NCI-H187 treated with DMSO at 0.1 percent for 48 hours (cell line): ENCODE measurements at places on chromosomes 7 and 10.

GRCh38 chr7:35463176-35463700 lies 209.3 kb upstream of the TBX20 start:
- DNase-seq = no peak

- DNase-seq = no peak
These were observed 257.7 kb upstream of the NFE2L3 start for GRCh38 chr7:25894002-25894901.

DNA sequence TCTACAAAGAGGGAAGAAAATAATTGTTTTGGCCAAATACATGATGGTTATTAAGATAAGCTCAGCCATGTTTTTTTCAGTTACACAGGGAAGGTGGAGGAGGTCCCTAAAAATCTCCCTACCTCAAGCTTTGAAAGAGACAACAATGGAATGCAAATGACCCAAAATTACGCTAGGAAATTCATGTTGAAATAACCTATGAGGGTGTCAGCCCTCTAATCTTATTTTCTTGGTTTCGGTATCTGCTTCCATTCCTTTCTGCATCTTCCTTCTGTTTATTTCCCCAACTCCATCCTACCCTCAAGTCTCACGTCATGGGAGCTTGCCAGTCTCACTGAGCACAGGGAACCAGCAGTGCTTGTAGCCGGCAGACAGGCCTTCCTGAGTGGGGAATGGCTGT lies 40.6 kb upstream of the SMNDC1 start:
- no peak for DNase-seq

DNA sequence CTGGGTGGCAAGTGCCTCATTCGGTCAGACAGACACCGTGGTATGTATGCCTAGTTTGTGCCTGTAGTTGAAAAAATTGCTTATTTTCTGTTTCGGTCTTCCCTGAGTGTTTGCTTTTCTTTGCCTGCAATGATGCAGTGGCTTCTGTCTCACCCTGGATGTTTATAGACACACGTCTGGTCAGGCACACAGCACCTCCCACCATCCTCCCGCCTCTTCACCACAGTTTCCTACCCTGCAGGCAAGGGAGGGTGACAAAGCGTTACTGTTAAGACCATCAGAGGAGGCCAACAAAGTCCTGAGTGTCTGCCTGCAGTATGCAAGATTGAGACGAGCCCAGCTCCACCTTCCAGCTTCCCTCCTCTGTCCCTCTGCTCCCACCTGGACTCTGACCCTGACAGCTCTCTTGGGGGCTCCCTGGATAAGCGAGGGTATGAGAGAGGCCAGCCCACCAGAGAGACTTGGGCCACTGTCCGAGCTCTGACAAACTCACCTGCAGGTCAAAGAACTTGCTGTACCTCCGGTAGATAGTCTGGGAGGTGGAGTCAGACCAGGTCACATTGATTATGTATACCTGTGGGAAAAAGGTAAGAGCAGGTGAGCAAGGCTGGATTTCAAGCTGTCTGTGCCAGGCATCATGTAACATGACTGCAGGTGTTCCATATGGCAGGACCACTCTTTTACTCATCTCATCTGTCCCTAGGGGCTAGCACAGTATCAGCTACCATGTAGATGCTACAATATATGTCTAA lies 54.4 kb downstream of the SH3PXD2A start:
- no peak for DNase-seq

DNA sequence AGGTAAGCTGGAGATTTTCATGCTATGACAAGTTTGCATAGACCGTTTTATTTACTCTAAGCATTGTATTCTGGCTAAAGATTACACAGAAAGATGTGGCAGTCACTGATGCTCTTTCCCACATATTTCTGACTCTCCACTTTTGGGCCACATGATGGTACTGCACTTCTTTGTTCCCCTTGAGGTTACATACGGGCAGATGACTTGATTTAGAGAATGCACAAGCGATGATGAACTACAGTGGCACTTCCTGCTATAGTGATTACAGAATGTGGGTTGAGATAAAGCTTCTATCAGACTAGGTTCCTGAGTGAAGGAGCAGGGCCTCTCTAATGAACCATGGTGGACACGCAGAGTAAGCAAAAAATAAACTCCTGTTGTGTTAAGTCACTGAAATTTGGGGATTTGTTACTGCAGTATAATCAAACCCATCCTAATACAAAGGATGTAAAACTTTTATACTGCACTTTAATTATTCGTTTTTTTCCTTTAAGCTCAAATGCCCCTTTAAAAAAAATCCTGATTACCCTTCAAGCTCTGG lies 177.9 kb downstream of the TAX1BP1 start:
- DNase-seq = no peak

- no peak for DNase-seq
These were observed 116.7 kb upstream of the C10orf90 start for GRCh38 chr10:126787201-126787600.

DNA sequence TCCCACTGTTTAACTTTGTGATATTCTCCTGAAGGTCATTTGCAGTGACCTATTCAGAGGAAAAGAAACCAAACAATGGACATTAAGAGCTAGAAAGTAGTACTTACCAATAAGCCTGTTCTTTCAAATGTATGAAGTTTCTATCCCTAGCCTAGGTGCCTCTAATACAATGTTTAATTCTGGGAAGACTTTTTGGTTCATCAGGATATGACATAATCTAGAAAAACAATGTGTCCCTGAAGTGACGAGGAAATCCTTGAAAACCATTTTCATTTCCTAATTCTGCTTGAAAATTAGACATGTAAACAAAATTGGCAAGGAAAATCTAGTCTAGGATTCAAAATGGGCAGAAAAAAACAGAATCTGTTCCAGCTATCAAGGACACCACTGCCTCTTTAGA lies 36.1 kb downstream of the ARHGAP19 start:
- no peak for DNase-seq

- no peak for DNase-seq
These were observed 52.8 kb downstream of the P4HA1 start for GRCh38 chr10:73043766-73044377.

DNA sequence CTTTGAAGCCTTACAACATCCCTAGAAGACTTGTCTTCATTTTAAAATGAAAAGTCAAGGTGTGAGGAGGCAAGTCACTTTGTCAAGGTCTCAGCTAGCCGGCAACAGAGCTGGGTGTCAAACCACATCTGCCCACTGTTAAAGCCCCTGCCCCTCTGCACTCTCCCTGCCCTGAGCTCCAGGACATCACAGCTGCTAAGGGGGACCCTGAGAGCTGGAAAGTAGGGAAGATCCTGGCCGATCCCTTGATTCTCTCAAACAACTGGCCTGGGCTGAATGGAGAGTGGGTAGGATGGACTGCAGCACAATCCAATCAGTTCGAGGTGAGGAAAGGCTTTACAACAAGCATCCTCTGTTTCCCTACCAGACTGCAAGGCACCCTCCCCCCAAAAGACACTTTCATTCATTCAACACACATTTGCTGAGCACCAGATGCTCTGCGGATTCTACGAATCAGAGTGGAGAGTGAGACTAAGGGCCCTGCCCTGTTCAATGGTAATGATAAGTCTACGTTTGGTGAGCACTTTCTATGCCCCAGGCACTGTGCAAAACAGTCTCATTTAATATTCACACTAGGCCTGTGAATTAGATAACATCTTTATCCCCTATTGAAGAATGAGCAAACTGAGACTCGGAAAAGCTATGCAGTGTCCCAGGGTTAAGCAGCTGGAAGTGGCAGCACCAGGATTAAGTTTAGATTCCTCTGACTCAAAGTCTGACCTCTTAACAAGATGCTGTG lies 148.1 kb downstream of the HERPUD2 start:
- no peak for DNase-seq

DNA sequence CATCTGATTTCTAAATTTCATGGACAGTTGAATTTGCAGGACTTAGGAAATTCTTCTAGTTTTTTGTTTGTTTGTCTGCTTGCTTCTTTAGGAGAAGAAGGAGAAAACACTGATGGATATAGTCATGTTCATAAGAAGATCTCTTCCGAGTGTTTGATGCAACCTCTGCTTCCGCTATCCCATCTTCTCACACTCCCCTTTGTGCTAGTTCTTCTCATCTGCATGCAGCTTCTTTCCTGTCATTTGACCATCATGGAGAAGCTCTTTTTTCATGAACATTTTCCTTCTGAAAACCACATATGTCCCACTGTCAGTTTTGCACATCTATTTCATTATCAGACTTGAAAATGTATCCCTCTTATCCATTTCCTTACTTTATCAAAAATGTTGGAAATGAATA lies 346.9 kb upstream of the PRKCQ start:
- DNase-seq = no peak

DNA sequence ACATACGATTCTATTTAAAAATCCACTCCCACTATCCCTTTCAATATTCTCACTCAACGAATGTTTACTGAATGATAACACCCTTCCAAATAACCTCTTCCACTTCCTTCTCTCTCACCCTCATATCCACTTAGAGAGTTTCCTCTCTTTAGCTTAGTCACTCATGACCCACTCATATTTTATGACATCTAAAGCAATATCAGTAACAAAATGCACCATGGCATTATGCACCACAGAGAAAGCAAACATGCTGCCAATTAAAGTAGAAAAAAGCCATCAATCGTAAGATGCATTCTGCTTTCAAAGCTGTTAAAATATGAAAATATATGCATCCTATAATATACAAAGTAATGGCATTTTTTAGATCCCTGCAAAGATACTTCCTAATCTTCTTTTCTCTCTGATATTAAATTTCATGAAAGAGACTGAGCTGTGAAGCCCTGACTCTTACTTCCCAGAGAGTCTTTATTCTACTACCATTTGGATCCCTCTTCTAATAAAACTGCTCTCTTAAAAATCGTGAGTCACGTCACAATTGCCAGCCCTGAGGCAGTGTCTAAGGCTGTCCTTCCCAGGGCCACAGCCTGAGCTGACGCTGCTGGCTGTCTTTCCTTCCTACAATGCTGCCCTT lies 283.0 kb upstream of the KLF6 start:
- DNase-seq = no peak

- DNase-seq = no peak
These were observed 2.2 kb upstream of the AP1S1 start for GRCh38 chr7:101151908-101152651.

DNA sequence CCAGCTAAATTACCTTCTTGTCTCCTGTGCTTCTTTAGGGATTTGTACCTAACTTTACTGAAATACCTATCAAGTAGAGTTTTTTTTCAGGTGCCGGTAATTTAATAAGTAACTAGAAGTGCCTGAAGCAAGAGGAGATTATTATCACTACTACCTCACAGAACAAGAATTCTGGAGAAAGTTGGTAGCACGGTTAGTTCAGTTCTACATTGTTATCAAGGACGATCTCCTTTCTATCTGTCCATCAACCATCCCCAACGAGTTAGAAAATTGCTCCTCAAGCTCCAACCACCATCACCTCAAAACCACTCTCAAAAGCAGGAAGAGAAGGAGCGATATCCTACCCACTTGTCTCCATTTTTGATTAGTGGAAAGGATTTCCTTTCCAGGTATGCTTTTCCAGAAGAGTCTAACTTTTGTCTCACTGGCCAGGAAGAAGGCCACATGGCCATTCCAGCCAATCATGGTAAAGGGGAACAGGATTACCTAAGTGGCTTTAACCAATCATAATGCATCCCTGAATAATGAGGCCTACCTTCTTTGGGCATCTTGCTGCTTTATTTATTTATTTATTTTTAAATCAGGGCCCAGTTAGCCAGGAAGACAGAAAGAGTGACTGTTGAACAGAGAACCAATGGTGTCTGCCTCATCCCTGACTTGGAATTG lies 265.2 kb downstream of the SNX13 start:
- DNase-seq = no peak

DNA sequence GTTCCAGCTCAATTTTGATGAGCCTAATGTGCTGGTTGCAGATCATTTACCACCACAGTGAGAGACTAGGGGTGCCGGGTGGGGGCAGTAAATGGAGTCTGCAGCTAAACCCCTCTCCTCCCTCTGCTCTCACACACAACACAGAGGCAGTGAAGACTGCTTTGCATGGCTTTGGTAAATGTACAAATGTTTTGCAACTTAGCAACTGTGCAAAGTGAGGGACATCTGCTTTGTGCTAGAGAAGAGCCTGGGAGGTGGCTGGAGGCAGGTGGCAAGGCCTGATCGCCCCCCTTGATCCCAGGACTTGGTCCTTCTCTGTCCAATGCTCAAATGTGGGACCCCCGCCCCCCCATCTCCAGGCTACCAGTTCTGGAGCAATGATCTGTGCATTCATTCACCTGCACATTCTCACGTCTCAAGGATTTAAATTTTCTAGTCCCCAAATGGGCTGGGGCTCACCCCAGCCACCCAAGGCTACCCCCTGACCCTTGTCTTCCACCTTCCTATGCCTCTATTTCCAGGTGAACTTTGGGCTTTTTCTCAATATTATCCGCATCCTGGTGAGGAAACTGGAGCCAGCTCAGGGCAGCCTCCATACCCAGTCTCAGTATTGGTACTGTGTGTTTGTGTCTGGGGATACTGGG lies 11.6 kb downstream of the GHRHR start:
- DNase-seq = no peak

GRCh38 chr10:72719941-72720592 lies 28.1 kb downstream of the MCU start:
- no peak for DNase-seq

- DNase-seq = no peak
These were observed 45.2 kb downstream of the TRRAP start for GRCh38 chr7:98923512-98923911.

GRCh38 chr7:4742051-4742573 lies 33.3 kb upstream of the AP5Z1 start:
- no peak for DNase-seq

DNA sequence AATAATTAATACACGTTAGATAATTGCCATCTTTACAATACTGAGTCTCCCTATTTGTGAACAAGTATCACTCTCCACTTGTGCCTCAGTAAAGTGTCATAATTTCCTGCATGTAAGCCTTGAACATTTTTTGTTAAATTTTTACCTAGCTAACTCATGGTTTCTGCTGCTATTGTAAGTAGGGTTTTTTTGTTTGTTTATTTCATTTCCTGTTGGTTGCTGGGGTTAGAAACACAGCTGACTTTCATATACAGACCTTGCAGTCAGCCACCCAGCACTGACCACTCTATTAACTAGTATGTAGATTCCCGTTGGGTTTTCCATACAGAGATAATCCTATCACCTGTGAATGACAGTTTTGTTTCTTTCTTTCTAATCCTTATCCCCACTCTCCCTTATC lies 133.3 kb downstream of the MPP7 start:
- DNase-seq = no peak

DNA sequence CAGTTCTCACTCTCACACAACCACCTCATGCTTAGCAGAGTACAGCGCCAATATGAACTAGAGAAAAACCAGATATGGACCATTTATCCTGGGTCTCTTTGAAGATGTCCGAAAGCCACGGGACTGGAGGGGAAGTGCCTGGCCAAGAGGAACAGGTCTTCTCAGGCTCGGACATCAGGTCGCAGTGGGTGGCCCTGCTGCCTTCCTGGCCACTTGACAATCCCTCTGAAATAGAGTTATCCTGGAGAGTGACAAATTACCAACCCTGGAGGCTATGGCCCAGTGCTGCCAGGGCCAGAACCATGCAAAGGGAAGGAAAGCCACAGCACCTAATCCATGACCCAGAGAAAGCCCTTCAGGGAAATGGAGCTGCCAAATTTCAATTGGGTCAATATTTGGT lies 646.8 kb upstream of the NRP1 start:
- no peak for DNase-seq
